ENCODE measurements at places on chromosomes 4 and X.

DNA sequence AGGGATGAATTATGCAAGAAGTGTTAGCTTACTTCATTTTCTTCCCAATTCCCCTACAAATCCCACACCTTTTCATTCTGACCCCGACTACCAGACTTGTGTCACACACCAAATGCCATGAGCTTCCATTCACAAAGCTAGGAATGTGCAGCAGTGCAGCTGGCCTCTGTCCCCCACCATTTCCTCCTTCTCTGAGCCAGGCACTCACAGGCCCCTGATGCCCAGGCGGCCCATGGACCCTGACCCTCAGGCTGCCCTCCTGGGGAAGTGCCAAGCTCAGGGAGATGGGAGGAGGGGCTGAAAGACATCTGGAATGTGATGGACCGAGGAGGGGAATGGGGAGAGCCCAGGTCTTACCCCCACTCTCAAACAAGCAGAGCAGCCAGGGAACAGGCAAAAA, 67.0 kb upstream of the BCOR start:
- DNase-seq: no peak

- no peak for DNase-seq
Observed at GRCh38 chr4:116027311-116027710, 913.9 kb upstream of the NDST4 start.

- DNase-seq: no peak
Observed at GRCh38 chrX:123274796-123275195, 90.7 kb downstream of the GRIA3 start.

- no peak for DNase-seq
Observed at GRCh38 chr4:147938496-147938895, 206.6 kb downstream of the ARHGAP10 start.

DNA sequence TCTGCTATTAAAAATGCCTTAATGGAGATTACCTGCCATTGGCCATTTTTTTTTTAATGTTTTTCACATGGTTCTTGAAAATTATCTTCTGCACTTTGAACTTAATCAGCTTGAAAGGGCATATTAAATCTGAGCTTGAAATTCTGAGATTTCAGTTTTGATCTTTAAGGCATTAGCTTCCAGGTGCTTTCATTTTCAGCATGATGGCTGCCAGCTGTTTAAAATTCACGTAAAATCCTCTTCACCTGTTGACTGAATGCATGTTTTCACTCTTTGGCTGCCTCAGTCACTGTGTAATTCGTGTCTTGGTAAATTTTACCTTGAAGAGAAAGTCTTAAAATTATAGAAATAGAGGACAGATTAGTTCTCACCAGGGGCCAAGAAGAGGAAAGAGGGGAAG, 39.6 kb downstream of the SMAD1 start:
- DNase-seq: no peak

- no peak for DNase-seq
Observed at GRCh38 chr4:99943904-99944437, 2.4 kb downstream of the DNAJB14 start.

DNA sequence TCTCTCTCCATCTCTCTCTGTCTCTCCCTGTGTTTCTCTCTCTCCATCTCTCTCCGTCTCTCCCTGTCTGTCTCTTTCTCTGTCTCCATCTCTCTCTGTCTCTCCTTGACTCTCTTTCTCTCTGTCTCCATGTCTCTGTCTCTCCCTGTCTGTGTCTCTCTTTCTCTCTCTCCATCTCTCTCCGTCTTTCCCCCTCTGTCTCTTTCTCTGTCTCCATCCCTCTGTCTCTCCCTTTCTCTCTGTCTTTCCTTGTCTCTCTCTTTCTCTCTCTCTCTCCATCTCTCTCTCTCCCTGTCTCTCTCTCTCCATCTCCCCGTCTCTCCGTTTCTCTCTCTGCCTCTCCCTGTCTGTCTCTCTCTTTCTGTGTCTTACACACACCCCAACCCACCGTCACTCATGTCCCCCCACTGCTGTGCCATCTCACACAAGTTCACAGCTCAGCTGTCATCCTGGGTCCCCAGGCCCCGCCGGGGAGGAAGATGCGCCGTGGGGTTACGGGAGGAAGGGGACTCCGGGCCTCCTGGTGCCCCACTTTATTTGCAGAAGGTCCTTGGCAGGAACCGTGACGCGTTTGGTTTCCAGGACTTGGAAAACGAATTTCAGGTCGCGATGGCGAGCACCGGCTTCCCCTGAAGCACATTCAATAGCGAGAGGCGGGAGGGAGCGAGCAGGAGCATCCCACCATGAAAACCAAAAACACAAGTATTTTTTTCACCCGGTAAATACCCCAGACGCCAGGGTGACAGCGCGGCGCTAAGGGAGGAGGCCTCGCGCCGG, 1.2 kb upstream of the SHOX start:
- DNase-seq: no peak

DNA sequence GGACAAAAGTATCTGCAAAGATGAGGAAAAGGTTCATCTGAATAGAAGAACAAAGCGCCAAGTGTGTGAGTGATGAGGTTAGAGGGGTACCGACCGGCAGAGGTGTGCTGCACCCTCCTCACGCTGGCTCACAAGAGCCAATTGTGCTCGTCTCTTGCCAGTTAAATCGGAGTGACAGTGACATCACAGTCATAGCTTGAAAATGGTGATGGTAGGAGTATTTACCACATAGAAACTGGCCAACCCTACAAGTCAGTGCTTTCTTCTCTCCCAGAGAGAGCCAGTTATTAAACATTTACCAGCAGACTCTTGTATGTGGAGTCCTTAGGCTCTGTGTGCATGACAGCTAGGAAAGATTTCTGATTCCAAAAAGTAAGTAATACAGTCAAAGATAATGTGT, 32.4 kb downstream of the CLDN22 start:
- DNase-seq: no peak

DNA sequence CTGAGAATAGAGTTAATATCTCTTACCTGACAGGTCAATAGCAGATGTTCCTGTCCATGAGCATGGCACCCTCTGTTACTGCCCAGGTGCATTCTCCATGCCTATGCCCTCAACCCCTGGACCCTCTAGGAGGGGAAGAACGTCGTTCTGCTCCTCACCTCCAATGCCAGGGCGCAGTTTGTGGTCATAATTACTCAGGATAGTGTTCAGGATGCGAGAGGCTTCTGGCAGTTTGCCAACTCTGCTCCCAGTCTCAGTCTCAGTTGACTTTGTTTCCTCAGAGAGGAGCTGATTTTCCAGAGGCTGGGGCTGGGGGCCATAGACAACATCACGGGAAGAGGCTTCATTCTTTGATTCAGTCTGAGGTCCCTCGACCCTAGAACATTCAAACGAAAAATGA, 4.4 kb downstream of the GABRE start:
- no peak for DNase-seq

- DNase-seq: no peak
Observed at GRCh38 chr4:155795991-155796390, 37.2 kb downstream of the GUCY1B1 start.

DNA sequence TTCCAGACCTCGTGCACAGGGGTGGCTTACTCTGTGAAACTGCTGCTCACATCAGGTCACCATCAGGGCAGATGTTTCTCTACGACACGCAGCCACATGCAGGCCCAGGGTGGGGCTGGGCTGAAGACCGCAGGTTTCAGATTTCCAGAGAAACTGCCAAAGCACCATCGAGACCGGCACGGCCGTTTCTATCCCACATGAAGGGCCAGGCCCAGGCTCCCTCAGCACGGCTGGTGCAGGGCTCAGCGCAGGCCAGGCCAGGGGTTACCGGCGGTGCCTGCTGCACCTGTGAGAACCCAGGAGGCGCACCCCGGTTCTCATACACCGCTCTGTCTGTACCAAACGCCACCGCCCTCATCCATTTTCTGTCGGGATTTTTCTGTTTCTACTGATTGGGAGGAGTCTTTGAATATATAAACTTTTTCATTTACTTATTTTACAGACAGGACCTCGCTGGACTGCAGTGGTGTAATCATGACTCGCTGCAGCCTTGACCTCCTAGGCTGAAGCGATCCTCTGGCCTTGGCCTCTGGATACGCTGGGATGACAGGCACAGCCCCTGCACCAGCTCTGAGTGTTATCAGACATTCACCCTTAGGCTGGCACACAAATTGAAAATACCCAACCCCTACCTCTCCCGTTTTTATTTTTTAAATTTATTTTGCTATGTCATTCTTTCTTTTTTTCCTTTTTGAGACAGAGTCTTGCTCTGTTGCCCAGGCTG, 17.1 kb downstream of the CTBP1 start:
- no peak for DNase-seq

GRCh38 chrX:40891798-40892197, 156.5 kb upstream of the MED14 start:
- no peak for DNase-seq

GRCh38 chrX:115582616-115583495, 21.9 kb downstream of the PLS3 start:
- DNase-seq: no peak

GRCh38 chr4:146095091-146095690, 80.3 kb upstream of the LSM6 start:
- DNase-seq: no peak

DNA sequence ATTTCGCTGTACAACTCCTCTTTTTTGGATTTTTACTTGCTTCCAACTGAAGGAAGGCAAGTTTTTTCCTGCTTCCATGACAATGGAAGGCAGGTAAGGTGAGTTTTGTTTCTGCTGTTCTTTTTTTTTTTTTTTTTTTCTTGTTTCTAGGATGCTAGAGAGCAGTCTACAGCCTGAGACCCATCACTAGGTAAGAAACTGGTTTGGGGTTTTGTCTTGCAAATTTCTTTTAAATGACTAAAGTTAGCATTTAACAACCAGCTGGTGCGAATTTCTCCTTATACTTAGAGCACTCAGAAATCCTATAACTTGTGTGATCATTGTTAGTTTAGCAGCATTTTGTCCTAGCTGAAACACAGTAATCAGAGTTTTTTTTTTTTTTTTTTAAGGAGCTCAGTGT, 378.4 kb upstream of the CNKSR2 start:
- no peak for DNase-seq

GRCh38 chr4:79164907-79165610, 160.8 kb downstream of the NAA11 start:
- DNase-seq: no peak

DNA sequence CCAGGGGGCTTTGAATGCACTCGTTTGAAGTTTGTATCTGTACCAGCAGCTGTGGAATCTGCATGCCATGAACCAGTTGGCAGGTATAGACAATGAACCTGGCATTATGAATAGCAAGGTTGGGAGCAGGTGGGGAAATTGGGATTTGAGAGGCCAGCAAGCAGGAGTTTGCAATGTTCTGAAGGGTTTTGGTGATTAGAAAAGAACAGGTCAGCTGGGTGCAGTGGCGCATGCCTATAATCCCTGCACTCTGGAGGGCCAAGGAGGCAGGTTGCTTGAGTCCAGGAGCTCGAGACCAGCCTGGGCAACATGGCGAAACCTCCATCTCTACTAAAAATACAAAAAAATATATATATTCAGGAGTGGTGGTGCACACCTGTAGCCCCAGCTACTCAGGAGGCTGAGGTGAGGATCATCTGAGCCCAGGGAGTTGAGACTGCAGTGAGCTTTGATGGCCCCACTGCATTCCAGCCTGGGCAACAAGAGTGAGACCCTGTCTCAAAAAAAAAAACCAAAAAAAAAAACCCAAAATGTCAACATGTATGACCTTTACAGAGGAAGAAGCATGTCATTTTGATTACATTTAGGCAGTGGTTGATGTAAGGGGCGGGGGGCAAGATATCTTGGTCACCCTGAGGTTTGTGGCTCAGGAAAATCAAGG, 63.9 kb downstream of the TSC22D3 start:
- DNase-seq: no peak

GRCh38 chr4:167114416-167114971, 119.8 kb downstream of the SPOCK3 start:
- DNase-seq: no peak

GRCh38 chr4:100086766-100087431, 103.4 kb downstream of the DDIT4L start:
- no peak for DNase-seq

- DNase-seq: no peak
Observed at GRCh38 chr4:93320356-93320755, 508.2 kb upstream of the ATOH1 start.

DNA sequence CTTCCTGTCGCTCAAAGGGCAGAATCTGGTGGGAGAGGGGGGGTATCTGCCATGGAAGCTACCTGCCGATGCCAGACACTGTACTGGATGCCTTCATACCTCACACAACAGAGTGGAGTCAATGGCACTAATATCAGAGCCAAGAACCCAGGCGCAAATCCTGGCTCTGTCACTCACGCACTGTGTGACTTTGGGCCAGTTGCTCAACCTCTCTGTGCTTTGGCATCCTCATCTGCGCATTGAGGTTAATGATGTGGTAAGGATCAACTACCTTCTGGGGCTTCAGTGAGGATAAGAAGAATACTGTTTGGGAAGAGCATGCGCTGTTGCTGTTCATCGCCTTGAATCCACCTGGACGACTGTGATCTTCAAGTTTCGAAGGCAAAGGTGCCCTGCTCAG, 70.6 kb downstream of the PPP2R2C start:
- DNase-seq: no peak

GRCh38 chrX:36856849-36857248, 151.3 kb upstream of the FAM47C start:
- no peak for DNase-seq

DNA sequence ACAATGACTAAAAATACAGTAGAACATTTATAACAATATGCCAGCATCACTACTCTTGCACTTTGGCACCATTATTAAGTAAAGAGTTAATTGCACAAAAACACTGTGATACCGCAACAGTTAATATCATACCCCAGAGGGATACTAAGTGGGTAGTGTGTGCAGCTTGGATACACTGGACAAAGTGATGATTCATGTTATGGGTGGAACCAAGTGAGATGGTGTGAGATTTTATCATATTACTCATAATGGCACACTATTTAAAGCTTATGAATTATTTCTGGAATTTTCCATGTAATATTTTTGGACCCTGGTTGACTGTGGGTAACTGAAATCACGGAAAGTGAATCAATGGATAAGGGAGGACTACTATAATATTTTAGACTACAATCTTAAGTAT, 265.3 kb downstream of the PCDH18 start:
- no peak for DNase-seq

GRCh38 chrX:121782544-121782943, 735.1 kb downstream of the GLUD2 start:
- DNase-seq: no peak

DNA sequence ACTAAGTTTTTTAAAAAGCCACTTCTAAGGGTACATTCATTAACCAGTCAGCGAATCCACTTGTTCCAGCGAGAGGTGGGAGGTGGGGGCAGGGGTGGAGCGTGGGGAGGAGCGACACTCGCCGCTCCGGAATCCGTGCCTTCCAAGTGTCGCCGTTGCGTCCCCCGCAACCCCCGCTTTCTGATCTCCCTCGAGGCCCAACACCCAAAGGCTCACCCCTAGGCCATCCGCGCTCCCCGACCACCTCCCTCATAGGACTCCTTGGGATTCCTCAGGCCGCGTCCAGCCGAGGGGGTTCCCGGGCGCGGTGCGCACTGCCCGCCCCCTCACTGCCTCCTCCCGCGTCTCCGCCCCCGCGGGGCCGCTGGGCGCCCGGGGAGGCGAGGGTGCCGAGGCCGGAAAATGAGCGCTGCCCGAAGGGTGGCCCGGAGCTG, 108.1 kb upstream of the STOX2 start:
- DNase-seq: peak; percentile 32

- no peak for DNase-seq
Observed at GRCh38 chr4:150056569-150056968, 21.7 kb upstream of the DCLK2 start.

GRCh38 chrX:131828482-131828881, 194.6 kb upstream of the STK26 start:
- DNase-seq: no peak

GRCh38 chr4:65437102-65437501, 233.2 kb downstream of the EPHA5 start:
- no peak for DNase-seq
